AG08396 (cell line): ENCODE measurements at places on chromosomes 2 and 18.
A peak's percentile ranks its signal among the peaks of the same experiment; 100 is the strongest.

GRCh38 chr2:99403524-99403923 lies 66.3 kb downstream of the EIF5B start:
- no peak for DNase-seq

DNA sequence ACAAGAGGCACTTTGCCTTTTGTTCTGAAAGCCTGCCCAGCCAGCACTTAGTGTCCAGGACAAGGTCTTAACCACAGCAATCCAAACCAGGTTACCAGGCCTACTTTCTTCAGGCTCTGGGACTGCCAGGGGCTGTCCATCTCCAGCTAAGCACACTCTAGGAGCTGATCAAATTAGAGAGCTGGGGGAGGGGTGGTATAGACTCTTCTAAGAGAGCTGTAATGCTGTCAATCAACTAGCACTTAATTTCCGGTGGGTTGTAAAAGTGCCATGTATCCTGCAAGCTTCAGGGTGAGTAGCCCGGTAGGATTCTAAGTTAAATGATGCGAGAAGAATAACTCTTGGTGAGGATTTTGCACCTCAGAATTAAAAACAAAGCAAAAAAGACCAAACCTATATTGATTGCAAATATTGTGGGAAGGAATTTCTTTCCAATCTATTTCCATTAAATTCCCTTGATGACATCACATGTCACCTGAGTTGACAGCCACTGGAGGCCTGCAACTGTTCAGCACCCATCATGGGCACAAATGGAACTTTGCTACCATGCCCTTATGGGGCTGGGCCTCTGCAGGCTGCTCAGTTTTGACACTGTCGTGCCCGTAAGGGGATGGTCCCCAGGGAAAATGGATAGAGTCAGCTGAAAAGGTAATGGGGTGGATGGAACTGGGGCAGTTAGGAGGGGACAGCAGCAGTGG lies 8.7 kb upstream of the COX7A2L start:
- no peak for DNase-seq

DNA sequence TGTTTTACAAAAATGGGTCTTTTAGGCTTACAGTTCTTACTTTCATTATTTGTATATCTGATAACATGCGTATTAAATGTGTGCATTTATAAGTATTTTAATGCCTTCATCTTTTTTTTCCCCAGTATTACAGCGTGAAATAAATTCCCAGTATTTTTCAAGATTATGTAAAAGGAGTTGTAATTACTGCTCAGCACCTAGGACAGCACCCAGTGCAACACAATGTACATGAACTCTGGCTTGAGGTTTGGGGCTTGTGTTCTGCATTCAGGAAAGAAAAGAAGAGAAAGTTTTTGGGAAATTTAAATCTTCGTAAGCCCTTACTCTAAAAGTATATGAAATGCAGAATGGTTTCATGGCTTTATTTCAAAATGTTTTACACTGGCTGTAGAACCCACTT lies 16.7 kb downstream of the ZNF638 start:
- no peak for DNase-seq

DNA sequence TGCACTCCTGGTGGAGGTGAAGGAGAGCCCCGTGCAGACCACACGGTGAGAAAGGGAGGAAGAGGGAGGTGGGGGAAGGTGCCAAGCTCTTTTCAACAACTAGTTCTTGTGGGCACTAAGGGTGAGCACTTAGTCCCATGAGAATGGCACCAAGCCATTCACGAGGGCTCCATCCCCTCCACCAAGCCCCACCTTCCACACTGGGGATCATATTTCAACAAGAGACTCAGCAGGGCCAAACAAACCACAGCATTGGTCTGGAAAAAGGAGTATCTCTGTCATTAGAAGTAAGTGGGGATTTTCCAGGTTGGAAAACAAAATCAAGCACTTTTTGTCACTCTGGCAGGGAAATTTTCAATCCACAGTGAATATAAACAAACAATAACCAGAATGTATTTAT lies 38.4 kb downstream of the ZAP70 start:
- DNase-seq, result no peak

- DNase-seq, result no peak
Observed at GRCh38 chr2:24152413-24153197, 22.2 kb upstream of the FAM228A start.

DNA sequence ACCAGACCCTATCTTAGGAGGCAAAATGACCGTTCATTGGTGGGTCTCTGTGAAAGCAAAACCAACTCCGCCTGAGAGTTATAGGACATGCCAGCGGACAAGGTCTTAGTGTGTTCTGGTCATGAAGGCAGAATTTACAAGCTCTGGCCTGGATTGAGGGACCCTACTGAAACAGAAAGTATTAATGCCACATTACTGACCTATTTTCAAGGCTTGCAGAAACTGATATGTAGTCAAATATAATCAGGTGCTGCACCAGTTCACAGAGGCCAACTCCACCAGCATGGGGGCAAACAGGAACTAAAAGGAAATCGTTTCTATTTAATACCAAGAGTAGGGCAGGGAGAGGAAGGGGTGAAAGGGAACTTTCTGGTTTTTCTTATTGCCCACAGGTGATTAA lies 19.7 kb downstream of the TYMS start:
- DNase-seq, result no peak

GRCh38 chr2:177169810-177170514 lies 42.6 kb upstream of the HNRNPA3 start:
- DNase-seq, result no peak

DNA sequence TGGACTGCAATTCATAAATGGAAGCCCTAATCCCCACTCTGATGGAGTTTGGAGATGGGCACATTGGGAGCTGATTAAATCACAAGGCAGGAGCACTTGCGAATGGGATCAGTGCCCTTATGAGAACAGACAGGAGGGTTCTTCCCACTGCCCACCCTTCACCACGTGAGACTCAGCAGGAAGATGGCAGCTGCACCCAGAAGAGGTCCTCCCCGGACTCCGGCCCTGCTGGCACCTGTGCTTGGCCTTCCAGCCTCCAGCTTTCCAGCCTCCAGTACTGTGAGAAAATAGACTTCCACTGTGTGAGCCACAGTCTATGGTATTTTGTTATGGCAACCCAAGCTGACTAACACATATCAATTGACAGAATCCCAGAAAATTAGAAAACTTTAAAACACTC lies 267.6 kb upstream of the SALL3 start:
- no peak for DNase-seq

GRCh38 chr2:116133381-116133942 lies 1681.0 kb upstream of the DDX18 start:
- DNase-seq, result no peak

DNA sequence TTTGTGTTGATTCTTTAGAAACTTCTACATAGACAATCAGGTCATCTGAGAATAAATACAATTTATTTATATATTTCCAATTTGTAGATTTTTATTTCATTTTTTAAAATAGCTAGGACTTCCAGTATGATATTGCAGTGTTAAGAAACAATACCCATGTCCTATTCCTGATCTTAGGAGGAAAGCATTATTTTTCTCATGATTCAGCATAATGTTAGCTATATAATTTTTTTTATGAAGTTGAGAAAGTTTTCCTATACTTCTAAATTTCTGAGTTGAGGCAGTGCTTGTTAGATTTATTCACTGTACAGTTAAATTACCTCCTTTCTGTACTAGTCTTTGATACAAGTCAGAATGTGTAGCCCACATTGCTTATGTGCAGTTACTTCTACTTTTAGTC lies 595.7 kb upstream of the HS6ST1 start:
- DNase-seq, result no peak

DNA sequence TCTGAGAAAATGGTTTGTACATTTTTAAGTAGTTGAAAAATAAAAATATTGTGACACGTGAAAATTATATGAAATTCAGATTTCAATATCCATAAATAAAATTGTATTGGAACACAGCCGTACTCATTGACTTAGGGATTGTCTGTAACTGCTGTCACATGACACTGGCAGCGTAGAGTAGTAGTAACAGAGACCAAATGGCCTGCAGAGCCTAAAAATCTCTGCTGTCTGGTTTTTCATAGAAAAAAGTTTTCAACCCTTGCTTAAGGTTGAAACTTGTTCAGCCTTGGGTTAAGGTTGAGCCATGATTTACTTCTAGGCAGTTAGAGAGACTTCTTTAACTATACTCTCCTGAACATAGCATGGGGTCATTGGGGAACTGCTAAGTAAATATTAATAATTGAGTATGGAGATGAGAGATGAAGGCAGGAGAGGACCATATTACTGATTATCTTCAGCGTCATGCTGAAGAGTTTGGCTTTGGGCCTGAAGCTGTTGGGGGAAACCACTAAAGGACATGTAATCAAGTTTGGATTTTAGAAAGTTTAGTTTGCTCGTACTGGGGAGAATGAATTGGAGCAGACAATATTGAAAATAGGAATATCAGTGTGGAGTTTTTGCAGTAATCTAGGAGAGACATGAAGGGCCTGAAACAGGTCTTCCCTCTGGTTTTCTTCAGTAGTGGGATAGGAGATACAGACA lies 16.2 kb downstream of the EML4 start:
- DNase-seq, result no peak

GRCh38 chr2:202135091-202135874 lies 62.2 kb downstream of the KIAA2012 start:
- peak; percentile 91 for DNase-seq

DNA sequence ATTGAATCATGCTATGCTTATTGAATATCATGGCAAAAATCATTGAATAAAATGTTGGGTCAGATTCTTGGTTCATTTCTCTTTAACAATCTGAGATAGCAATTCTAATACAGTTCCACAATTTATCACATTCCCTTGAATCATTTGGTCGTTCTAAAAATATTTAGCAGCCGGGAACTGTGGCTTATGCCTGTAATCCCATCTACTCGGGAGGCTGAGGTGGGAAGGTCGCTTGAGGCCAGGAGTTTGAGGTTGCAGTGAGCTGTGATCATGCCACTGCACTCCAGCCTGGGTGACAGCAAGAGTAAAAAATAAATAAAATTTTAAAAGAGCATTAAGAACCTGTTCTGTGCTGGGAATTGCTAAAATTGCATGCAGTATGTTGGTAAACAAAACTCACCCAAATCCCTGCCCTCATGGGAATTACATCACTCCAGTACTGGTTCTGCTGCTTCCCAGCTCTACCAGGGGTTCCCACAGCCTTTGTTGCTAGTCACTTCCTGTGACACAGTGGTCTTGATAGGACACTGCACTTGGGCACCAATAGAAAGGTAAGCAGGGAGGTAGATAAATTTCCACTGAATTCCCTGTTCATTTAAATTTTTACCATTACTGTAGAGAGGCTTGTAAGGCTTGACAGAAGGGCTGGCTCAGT lies 200.4 kb downstream of the CTNNA2 start:
- no peak for DNase-seq

- DNase-seq, result no peak
Observed at GRCh38 chr18:65749841-65750240, 971 bp upstream of the CDH7 start.

DNA sequence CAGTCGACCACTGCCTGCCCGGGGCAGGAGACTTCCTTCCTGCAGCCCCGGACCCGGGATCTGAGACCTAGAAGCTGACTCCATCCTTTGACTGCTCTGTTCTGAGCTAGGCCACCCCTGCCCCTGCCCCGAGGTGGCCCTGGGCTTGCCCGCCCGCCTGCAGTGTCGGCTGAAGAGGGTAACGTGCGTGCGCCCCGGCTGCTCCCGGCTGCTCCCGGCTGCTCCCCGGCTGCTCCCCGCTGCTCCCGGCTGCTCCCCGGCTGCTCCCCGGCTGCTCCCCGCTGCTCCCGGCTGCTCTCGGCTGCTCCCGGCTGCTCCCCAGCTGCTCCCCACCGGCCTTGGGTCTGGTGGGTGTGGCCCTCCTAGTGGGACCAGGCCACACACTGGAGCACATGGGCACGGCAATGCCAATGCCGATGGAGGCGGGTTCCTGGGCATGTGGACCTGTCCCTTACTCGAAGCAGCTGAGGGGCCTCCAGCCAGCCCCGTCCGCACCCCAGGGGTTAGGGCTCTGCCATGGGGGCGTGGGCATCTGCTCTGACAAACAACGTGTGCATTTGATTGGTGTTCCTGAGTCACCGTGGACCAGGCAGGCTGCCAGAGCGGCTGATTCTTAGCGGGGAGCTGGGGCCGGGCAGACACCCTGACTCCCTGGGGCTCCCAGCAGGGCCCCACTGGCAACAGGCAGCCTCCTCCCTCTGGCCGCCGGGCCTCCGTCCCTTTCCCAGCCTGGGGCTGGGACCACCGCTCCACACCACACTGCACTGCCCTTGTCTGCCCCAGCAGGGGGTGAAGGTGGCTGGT lies 2.0 kb upstream of the GAL3ST2 start:
- DNase-seq, result peak; percentile 94

- DNase-seq, result peak; percentile 32
Observed at GRCh38 chr18:25561918-25562317, 210.0 kb upstream of the ZNF521 start.

GRCh38 chr2:230582851-230583283 lies 129.8 kb upstream of the CAB39 start:
- DNase-seq, result no peak

DNA sequence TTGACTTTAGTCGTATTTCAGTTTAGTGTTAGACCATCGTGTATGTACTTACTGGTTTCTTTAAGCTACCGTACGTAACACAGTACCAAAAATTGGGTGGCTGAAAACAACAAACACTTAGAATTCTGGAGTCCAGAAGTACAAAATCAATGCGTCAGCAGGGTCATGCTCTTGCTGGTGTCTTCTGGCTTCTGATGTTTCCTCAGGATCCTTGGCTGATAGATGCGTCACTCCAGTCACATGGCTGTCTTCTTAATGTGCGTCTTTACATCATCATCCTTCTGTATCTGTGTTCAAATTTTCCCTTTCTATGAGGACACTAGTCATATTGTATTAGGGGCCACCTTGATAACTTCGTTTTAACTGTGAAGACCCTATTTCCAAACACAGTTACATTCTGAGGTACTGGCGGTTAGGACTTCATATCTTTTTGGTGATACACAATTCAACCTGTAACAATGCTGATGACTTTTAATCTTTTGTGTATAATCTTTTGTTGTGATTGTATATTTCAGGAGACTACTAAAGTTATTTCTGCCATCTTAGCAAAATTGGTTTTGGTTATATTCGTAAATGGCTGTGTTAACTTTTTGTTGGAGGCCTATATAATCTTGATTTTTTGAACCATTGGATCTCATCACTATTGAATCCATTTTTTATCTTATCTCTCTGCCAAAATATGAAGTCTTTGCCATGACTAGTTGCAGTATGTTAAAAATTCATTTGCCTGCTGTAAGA lies 25.4 kb downstream of the ACTR3 start:
- DNase-seq, result no peak

GRCh38 chr18:49001587-49001986 lies 50.8 kb upstream of the SMAD7 start:
- DNase-seq, result no peak
